ENCODE measurements at places on chromosomes 16 and 17.

GRCh38 chr17:41959336-41960095 is 7.1 kb upstream of the CNP start:
- DNase-seq, result no peak

- DNase-seq, result no peak
Measured at GRCh38 chr16:74865922-74866598, 91.4 kb upstream of the FA2H start.

- DNase-seq, result no peak
Measured at GRCh38 chr17:34671191-34671590, 91.8 kb downstream of the TMEM132E start.

DNA sequence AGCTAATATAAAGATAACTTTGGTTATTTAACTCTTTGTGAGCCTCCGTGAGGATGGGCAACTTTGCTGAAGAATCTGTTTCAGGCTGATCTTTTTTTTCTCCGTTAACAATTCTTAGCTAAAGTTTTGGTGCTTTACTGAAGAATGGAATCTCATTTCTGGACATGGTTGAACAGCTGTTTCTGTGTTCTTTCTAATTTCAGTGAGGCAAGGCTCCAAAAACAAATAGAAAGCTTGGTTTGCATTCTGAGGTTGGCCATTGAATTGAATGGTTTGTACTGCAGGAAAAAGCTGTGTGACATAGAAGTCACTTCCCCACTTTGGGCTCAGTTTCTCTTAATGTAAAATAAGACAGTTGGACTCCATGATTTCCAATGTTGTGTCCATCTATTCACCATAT is 22.3 kb upstream of the HLF start:
- DNase-seq, result no peak

DNA sequence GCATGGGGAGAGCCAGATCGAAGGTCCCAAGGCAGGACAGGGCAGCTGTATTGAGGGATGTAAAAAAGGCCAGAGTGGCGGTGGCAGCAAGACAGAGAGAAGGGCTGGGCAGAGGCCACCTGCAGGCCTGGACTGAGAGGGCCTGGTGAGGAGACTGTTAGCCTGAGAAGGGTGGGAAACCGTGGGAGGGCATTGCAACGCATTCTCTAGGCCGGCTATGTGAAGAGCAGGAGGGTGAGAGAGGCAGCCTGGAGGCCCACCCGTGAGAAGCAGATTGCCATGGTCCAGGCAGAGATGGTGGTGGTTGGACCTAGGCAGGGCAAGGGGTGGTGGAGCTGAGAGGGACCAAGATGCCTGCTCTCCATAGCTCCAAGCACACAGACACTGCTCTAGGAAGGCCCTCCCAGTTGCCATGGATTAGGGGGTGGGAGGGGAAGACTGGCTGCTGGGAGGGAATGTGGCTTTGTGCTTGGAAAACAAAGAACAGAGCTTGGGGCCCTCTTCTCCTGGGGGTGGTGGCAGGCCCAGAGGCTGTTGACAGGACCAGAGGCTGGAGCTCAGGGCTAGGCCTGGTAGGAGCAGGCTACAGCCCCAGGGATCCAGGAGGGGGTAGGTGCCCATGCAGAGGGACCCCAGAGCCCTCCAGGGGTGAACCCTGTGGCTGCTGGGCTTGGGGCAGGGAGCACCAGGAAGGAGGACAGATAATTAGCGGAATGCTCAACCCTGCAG is 12.4 kb upstream of the TCAP start:
- no peak for DNase-seq

GRCh38 chr17:57174591-57174990 is 81.7 kb upstream of the MSI2 start:
- DNase-seq, result no peak

DNA sequence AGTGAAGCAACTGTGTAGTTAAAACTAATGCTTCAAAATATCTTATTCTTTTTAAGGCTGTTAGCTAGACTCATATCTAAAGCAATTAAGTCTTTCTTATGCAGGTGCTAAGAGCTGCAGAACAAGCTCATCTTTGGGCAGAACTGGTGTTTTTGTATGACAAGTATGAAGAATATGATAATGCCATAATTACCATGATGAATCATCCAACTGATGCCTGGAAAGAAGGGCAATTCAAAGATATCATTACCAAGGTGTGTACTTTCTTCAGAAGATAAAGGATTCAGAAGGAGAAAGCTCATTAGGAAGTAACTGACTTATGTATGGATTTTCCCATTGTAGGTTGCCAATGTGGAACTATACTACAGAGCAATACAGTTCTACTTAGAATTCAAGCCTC is 23.9 kb downstream of the PTRH2 start:
- no peak for DNase-seq

DNA sequence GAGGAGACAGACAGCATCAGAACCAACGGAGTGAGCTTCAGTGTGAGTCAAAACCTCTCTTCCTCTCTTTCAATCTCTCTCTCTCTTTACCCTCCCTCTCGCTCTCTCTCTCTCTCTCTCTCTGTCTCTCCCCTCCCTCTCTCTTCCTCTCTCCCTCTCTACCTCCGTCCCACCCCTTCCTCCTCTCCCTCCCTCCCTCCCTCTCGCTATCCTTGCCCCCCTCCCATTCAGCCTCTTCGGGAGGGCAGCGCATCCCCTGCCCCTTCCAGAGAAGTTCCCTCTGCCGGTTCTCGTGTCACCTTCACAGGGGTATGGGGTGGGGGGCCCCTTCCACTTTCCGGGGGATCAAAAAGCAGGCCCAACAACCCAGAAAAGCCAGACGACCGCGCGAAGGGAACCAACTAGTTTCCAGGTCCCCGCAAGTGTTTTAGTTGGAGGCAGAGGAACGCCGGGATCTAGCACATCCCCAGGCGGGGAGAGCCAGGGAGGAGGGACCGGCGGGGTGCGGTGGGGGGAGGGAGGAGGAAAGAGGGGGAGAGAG is 28.9 kb upstream of the RBFOX1 start:
- no peak for DNase-seq

- no peak for DNase-seq
Measured at GRCh38 chr17:47176389-47176826, 12.7 kb downstream of the CDC27 start.

DNA sequence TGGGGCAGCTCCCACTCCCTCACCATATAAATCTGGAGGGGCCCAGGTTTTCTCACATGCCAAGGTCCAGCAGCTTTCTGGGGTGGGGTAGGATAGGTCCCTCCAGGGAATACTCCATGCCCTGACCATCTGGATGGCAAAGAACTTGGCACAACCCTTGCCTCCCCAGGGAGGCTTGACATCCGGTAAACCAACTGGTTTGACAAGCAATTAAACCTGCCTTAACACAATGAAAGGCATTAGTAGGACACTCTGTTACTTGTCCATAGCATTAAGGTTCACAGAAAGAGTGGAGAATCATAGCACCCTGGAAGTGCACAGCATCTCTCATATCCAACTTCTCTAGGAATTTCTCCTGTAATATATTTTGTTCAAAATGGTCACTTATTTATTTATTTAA is 63.9 kb upstream of the MAF start:
- DNase-seq, result no peak
